ENCODE measurements at places on chromosomes 5 and 9.

GRCh38 chr5:81180780-81181460, 52.2 kb upstream of the CKMT2 start:
- DNase-seq = no peak

DNA sequence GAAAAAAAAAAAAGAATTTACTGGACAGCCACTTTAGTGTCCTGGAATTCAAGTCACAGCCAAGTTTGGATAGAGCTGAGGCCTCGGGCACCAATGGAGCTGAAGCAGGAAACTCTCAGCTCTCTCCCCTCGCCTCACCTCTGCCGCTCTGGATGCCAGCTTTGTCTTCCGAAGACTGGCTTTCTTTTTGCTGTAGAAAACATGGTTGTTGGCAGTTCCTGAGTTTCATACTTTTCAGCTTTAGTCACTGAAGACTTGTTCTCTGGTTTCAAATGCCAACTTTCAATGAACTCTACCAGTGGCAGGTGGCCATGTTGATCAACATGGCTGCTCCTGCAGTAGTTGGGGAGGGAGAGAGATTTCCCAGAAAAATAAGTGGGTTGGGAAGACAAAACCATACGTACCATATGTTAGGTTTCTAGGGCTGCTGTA, 142.2 kb downstream of the SNX18 start:
- DNase-seq = no peak

DNA sequence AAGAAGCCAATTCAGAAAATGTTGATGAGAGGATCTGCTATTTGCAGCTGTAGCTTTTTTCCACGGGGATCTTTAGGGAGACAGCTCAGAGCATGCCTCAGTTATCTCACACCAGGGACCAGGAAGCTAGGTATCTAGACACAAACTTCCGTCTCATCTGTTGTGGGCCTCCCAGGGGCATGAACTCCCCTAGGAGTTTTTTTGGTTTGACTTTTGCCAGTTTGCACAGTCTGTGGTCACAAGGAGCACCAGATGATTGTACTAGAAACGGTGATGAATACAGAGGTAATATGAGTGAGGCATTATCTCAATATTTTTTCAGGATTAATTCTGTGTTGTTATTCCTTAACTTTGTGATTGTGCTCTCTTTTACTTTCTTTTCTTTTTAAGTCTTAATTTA, 533.2 kb upstream of the SEMA6A start:
- DNase-seq = no peak

DNA sequence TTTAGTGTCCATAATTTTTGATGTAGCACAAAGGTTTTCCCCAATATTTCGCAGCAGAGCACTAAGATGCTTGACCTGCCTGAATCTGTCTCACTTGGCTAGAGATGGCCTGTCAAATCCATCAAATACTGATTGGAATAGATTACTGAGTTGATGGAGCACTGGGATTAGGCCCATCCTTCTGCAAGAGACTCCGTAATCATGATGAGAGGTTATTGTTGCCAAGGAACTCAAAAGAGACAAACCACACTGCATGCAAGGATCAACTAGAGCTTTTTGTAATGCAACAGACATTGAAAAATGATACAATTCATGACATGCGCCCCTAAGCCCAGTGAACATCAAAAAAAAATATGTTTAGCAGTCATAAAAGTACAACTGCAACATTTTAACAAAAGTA, 585.3 kb upstream of the GRAMD2B start:
- DNase-seq = no peak

DNA sequence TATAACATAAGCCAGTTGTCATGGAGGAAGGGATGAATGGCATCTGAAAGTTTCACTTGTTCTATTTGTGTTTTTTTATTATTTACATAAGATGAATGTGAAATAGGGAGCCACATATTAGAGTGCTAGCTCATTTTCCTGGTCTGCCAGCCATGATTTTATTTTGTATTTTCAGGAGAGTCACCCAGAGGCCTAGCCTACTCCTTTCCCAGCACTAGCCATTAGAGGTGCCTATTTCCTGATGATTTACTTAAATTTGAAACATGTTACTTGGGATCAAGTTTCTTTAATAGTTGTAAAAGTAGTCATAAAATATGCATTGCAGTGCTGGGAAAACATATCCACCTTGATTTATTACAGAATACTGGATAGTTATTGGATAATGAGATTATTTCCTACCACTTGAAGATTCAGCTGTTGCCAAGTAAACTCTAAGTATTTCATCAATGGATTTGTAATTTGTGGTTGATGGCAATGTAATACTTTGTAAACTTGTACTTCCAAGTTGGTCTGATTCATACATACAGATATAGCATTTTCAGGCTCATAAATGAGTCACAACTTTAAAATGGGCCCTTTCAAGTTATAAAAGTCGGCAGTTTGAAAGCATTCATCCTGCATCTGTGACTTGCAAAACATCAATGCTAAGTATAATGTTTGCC, 50.8 kb downstream of the KCNN2 start:
- DNase-seq = no peak

DNA sequence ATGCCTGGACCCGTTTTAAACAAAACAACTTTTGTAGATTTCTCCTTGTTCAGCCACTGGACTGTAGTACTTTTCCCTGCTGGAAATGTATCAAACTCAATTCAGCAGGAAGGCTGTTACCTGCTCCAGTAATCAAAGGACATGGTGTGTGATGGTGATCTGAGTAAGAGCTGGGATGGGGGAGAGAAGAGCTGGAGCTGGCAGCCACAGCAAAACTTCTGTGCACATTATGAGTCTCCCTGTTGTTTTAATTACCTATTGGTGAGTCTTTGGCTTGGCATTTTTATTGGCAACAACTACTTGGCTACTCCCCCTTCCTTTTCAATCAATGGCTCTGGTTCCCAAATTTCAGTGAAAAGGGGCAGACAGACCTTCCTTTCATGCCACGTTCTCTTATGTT, 9.7 kb downstream of the NREP start:
- DNase-seq = no peak
